Nucleus accumbens (tissue), 56 donors: ENCODE measurements at places on chromosomes 3 and 15.

DNA sequence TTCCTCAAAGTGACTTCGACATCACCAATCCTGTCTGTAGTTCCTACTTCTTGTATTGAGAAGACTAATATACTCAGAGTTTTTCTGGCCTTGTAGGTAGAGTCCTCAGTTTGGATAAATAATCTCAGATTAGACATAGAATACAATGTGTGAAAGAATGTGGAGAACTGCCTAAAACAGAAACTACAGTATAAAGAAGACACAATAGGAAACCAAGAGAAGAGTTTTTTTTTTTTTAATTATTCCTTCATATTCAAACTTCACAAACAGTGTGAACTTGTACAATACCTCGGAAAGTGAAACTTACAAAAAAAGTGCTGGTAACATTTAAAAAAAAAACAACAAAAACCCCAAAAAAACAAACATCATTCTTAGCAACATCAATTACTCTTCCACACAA lies 20.5 kb downstream of the TIGIT start:
- DNase-seq, result no peak

DNA sequence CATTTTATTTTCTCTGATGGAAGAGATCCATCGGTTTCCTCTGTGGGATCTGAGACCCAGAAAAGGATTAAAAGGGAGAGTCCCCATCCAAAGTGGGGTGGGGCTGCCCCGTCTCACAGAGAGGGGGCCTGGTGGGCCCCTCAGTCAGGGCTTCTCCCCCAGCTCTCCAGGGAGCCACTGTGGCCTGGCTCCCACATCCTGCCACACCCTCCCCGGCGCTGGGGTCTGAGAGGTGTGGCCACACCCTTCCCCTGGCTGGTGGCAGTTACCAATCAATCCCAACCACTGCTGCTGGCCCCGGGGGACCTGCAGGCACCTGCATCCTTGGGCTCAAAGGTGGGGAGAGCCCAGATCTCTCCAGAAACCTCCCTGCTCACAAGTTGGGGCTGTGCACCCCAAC lies 161.8 kb upstream of the IQSEC1 start:
- DNase-seq, result no peak

DNA sequence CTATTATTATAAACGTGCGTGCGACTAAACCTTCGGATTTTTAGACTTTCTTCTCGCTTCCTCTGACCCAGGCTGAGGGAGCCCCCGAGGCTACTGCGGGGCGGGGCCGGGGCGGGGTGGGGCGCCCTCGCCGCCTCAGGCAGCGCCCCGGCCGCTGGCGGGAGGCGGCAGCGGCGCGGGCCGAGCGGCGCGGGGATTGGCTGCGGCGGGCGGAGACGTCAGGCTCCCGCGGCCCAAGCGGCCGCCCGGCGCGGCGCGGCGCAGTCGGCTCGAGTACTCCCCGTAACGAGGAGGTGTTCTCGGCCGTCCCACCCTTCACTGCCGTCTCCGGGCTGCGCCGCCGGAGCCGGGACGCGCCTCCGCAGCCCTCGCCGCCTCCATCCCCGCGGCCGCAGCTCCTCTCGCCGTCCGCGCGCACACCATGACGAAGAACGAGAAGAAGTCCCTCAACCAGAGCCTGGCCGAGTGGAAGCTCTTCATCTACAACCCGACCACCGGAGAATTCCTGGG lies at the start of gene ATP1B3:
Gene ATP1B3 (plus strand): TSS at position 263 of the 510 bp plus-strand sequence. CDS start 159 bp downstream, at position 422.
- DNase-seq, result peak; percentile 77

DNA sequence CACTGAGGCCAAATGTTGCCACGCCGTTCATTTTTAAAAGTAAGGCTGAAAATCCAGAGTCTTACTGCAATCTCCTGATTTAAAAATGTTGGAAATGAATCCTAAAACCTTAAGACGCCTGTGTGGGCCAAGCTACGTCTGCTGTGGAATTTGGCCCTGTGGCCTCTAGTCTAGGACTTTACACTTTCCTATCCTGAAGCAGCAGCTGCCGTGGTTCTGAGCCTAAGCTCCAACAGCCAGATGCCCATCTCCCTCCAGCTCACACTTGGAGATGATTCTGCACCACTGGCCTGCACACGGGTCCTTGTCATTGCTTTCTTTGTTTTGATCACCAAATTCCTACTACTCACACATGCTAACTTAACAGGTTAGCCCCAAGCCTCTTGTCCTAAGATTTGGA lies 286.4 kb upstream of the LYSMD4 start:
- no peak for DNase-seq

DNA sequence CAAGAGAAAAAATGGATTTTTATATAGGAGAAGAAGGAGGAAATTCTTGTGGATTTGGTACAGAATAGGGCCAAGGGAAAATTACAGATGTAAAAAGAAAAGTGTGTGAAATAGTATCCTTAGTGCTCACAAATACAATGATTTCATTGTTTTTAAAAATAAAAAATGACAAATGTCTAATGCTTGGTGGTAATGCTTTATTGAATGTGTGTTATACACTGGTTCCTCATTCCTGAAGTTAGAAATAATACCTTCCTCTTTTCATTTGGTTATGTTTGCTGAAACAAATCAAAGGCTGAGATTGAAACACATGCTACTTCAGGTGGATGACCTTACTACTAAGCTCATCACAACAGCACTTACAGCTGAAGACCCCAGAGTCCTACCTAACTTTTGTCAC lies 37.7 kb upstream of the CCR2 start:
- no peak for DNase-seq

DNA sequence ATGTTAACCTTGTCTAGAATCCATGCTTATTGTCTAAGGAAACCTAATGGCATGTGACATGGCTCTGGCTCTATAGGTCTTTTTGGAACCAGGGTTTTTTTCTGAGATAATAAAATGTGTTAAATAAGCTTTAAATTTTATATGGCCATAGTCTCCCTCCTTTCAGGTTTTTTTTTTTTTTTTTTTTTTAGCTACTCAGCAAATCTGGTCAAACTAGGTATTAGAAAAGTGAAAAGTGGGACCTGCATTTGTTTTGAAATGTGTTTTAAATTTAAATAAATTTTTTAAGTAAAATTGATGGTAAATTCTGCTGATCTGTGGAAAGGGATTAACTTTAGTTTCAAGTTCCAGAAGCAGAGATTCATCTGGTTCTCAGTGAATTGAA lies 52.1 kb upstream of the NANOGP8 start:
- no peak for DNase-seq

DNA sequence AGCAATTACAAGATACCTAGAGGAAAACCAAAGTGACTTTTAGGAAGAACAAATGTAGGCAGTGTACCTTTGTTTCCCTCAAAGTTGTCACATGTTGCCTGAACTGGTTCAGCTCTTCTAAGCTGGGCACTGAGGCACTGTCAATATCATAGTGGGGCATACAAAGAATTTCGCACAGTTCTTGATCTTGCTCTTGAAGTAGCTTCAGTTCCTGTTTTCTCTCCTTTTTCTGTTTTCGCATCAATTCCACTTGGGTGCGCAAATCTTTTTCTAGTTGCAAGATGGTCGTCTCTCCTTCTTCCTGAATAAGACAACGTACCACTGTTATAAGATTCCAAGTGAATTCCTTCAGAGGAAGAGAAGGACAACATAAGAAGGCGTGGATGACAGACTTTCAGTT lies 12.7 kb downstream of the PRC1 start:
- no peak for DNase-seq

GRCh38 chr3:78728406-78729145 lies 1039.2 kb downstream of the ROBO1 start:
- DNase-seq, result no peak

- no peak for DNase-seq
These were observed 17.5 kb downstream of the CCR4 start for GRCh38 chr3:32968920-32969389.

- DNase-seq, result no peak
These were observed 83.8 kb upstream of the TPM1 start for GRCh38 chr15:62958528-62959363.

DNA sequence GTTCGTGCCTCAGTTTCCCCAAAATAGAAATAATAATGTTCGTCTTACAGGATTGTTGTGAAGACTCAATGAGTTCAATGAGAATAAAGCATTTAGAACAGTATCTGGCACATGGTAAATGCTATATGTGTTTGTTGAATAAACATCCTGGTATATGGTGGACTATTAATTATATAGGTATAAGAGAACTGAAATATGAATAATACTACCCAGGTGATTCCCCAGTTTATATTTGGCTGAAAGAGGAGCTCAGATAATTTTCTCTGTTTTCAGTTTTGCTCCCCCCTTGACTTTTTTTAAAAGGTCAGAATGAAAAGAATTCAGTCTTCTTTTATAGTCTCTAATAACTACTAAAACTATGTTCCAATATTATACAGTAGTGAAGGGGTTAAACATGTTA lies 46.9 kb downstream of the USP8 start:
- DNase-seq, result no peak

DNA sequence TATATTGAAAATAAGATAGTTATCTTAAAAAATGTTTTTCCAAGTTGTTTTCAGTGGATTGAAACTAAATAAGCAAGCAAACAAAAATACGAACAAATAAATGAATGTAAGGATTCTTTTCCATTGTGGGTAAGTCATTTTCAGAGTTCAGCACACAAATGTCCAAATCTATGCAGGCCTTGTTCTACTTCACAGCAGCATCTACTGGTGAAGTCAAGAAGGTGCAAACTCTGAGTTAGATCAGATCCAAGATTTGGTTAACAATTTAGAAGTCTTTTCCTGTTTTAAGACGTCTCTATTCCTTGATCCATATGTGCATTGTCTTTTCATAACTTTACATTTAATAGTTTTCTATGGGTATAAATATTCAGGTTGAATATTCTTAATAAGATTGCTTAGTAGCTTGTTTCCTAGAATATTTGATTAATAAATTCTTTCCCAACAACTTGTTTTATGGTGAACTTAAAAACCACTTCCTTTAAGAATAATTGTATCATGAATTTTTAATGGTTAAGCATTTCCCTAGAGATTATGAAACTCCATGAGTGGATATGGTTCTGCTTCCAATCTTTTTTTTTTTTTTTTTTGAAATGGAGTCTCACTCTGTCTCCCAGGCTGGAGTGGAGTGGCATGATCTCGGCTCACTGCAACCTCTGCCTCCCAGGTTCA lies 10.5 kb downstream of the PTX3 start:
- no peak for DNase-seq

DNA sequence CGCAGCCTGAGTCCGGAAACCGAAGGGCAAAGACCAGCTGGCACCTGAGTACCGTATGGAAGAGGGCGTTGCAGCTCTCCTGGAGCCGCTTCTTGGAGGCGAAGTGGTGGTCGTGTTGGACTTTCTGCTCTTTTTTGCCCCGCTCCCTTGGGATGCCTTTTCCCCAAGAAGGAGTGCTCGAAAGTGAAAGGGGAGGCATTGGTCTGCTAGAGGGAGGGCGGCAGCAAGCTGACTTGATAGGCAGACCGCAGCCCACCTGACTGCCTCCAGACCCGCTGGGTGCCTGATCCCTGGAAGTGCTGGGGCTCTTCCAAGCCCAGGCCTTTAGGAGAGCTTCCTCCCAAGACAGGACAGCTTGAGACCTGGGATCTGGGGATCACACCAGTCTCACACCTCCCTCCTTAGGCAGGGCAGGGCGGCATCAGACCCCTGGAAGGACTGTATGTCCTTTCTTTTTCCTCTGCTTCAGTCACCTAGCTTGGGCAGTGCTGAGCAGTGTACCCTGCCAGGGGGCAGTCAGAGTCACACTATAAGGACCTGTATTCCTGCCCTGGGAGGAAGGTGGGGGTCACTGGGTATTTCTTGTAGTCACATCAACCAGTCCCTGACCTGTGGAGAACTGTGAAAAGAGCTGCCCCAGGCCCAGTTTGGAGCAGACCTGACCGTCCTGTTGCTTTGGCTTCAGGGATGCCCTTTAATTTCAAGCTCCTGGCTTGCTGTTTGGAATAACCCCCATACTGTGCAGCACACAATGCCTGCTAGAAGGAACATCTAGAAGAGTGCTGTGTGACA lies 2.1 kb downstream of the ACVR2B start:
- DNase-seq, result no peak

GRCh38 chr15:90945091-90945490 lies 9.6 kb upstream of the RCCD1 start:
- DNase-seq, result no peak

DNA sequence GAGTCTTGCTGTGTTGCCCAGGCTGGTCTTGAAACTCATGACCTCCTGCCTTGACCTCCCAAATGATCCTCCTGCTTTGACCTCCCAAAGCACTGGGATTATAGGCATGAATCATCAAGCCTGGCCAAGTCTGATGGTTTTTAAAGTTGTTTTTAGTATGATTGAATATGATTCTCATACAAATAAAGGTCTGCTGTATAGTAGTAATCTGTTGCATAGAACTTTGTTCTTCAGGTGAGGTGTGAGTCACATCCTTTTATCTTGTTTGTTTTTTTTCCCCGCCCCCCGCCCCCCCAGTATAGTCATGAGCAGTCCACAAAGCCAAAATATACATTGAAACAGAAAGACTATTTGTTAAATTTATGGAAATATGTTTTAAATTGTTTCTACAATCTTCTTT lies 39.0 kb downstream of the UBE2E2 start:
- DNase-seq, result no peak

- DNase-seq, result no peak
These were observed 4.1 kb upstream of the COX17 start for GRCh38 chr3:119681279-119681678.

- DNase-seq, result no peak
These were observed 256.4 kb upstream of the MCTP2 start for GRCh38 chr15:93974804-93975481.
